ENCODE measurements at places on chromosomes 5 and 9.

DNA sequence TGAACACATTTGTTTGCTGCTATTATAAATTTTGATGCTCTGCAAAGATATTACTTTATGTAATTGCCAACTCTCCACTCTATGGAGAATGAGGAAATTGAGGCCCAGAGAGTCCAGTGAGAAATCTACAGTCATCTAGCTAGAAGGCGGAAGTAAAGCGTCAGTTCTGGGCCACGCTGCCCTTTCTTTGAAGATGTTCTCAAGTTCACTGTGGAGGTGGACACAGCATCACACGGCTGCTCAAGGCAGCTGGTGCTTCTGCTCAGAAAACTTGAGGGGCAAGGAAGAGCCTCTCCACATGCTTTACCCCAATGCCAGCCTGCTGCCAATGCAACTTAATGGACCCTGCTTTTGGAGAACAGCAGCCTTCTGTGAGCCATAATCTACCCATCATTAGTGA, 96.3 kb downstream of the TTLL11 start:
- DNase-seq, result no peak

- DNase-seq, result no peak
Measured at GRCh38 chr5:179287071-179287470, 58.2 kb downstream of the ADAMTS2 start.

GRCh38 chr9:21561502-21561901, 79.4 kb upstream of the IFNE start:
- DNase-seq, result no peak

GRCh38 chr5:149596712-149597111, 15.4 kb downstream of the ARHGEF37 start:
- DNase-seq, result no peak

- DNase-seq, result no peak
Measured at GRCh38 chr5:65611524-65611923, 12.6 kb downstream of the TRIM23 start.

DNA sequence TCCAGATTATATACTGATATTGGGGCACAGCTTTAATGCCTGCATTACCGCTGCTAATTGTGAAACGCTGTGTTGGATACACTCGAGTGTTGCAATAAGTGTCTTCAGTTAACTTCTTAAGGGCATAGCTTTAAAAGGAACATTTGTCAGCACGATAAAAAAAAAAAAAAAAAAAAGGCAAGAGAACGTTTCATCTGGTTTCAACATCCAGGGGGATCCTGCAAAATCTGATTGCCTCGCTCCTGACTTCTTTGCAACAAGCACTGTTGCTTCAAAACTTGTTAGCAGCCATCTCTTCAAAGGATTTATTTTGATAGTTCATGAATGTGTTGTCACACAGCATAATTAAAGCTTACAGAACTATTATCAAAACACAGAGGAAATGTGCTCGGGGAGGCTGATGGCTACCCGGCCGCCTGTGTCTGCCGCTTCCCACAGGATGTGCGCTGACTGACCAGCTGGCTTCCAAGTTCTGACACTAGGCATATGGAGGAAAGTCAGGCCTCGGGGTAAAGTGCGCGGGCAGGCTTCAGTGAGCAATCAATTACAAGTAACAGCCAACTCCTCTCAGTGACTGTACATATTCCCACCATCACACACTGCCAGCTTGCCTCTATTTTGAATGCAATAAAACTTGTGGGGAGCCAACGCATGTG, 77.7 kb downstream of the EBF1 start:
- no peak for DNase-seq

DNA sequence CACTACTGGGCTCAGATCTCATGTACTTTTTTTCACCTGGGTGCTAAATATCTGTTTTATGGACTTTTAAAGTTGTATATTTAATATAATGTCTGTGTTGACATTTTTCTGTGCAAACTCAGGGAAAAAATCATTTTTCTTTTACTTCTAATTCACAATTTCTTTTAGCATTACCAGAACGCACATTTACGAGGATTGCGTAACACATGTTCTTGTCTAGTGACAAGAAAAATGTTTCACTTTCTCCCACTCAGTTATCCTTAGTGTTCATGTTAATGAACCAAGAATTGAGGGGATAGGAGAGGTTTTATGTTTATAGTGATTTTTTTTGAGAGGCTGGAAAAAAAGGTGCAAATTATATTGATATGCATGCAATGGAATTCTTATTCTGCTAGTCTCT, 86.3 kb upstream of the PJA2 start:
- no peak for DNase-seq

- no peak for DNase-seq
Measured at GRCh38 chr5:145943674-145944121, 7.3 kb downstream of the SH3RF2 start.

GRCh38 chr9:74777136-74777879, 110.4 kb downstream of the TRPM6 start:
- DNase-seq, result no peak

GRCh38 chr9:6484210-6484609, 71.2 kb downstream of the UHRF2 start:
- no peak for DNase-seq

DNA sequence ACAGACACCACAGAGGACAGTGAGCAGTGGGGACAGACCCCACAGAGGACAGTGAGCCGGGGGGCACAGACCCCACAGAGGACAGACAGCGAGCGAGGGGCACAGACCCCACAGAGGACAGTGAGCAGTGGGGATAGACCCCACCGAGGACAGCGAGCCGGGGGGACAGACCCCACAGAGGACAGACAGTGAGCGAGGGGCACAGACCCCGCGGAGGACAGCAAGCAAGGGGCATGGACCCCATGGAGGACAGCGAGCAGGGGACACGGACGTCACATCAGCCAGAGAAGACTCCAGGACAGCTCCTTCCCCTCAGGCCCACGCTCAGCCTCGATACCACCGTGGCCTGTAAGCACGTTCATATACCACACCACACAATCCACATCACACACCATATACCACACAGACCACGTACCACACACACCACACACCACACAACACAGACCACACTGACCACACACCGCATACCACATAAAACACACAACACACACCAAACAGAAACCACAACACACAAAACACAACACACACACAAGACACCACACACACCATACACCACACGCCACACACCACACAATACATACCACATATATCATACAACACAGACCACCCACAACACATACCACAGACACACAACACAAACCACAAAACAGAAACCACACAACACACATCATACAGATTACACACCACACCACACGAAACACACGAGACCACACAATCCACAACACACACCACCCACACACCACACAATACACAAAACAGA, 5.2 kb upstream of the ZDHHC11 start:
- no peak for DNase-seq

DNA sequence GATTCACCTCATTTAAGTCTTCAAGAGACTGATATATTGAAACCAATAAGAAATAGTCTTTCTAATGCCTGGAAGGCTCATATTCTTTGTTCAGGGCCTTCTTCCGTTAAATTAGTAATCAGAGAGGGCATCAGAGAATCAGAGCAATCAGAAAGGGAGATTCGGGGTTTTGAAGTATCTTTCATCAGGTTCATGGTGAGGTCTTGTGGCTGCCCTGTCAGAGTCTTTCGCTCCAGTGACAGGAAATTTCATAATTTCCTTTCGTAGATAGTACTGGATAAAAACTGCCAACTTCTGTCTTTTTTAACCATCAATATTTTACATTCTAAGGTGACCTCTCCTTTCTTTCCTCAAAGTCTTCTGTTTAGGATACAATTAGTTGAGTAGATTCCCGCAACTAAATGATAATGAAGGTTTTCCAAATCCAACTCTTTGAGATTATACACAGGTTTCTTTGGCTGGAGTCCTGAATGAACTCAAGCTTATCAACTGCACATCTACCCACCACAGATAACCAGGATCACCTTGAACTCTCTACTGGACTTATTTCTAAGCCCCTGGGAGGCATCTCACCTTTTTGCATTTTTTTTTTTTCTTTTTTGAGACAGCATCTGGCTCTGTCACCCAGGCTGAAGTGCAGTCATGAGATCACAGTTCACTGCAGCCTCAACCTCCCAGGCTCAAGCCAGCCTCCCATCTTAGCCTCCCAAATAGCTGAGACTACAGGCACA, 5.5 kb downstream of the IL31RA start:
- no peak for DNase-seq

DNA sequence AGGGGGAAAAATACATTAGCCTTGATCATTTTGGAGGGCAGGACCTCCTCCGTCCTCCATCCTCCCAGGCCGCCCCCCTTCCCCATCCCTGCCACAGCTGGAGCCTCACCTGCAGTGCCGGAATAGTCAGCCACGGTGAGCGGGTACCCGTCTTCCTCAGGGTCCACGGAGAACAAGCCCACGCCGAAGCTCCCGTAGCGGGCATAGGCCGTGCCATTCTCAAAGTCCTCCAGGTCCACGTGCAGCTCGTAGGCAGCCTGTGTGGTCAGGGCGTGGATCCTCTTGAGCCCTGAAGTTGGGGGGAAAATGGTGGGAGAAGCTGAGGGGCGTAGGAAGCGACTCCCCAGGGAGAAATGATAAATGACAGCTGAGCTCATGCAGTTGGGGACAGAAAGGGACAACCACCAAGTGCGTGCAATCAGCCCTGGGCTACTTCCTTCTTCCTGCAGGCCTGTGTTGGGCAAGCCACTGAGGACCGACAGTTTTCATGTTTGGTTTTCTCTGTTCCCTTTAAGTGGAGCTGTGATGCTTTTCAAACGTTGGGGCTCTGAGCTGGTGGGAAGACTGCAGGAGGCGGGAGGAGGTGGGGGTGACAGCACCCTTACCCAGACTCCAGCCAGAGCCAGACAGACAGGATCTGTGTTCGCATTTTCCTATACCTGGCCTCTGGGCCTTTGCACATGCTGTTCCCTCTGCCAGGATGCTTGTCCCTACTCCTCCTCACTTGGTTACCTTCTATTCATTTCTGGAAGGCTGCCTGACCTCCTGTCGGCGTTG, 8.7 kb upstream of the QRFP start:
- no peak for DNase-seq

DNA sequence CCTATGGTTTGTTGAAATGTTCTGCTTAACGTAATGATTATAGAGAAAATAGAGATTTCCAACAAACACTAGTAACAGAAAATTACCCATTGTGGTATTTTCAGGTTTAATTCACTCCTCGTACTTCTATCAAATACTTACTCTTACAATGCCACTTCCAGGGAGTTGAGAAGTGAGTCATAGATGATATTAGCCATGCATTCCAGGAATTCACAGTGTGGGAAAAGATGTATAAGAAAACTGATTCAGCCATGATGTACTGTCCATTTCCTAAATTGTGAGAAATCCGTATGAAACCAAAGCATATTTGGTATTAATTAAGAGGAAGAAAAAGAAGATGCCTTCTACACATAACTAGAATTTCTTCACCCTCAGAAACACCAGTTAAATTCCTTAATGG, 1854.6 kb upstream of the WWC1 start:
- DNase-seq, result no peak

- no peak for DNase-seq
Measured at GRCh38 chr9:125842242-125842641, 95.1 kb downstream of the PBX3 start.

GRCh38 chr5:168607946-168608345, 28.8 kb upstream of the PANK3 start:
- no peak for DNase-seq

- DNase-seq, result no peak
Measured at GRCh38 chr9:111108946-111109345, 70.7 kb upstream of the LPAR1 start.

GRCh38 chr5:151298063-151298855, 5.3 kb downstream of the SLC36A3 start:
- no peak for DNase-seq

DNA sequence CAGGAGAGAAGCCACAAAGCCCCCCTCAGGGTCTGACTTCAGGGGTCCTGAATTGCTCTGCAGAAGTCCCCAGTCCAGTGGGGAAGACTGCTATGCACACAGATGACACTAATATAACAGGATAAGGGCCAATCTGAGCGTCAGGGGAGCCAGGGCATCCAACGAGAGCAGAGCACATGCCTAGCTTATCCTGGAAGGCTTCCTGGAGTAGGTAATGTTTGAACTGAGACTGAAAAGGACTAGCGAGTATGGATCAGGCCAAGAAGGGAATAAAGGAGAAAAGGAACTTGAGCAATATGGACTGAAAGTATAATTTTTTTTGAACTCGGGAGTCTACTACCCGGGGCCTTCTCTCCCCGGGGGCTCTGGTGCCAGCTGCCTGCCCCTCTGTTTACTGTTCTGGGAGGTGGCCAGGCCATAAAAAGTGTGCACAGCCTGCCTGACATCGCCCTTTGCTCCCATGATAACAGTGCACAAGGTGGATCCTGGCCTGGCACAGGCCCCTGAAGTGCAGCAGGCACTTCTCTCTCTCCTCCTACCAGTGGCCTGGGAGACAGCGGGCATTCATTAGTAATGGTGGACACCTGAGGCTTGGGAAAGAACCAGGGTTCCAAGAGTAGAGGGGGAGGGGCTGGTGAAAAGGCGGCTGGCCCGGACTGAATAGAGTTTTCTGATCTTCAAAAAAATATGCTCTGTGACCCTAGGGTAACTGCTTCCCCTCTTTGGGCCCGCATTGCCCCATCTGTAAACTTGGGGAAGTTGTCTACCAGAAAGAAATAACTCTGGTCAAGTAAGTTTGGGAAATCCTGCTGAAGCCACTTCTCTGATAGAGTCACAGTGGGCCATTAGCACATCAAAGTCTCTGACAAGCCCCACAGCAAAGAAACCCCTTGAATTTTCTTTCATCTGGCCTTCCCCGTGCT, 4.6 kb upstream of the SLC6A7 start:
- no peak for DNase-seq

- DNase-seq, result no peak
Measured at GRCh38 chr5:139446956-139447779, 7.8 kb upstream of the DNAJC18 start.

- peak; percentile 58 for DNase-seq
Measured at GRCh38 chr5:1723957-1724821, 75.4 kb downstream of the MRPL36 start.

DNA sequence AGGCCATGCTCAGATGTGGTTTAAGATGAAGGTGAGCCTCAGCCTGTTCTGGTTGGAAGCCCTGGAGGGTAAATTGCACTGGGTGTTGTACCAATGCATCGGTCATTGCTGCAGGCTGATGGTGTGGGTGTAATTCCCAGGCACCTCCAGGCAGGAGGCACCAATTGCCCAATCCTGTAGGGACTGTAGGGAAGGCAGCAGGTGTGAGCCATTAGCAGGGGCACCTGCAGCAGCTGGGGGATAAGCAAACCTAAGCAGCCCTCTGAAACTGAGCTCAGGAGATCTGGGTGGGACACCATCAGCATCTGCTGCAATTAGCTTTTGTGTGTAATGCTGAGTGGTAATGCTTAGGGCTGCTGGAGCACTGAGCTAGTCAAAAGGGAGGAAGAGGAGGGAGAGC, 190.1 kb upstream of the TBC1D2 start:
- no peak for DNase-seq

DNA sequence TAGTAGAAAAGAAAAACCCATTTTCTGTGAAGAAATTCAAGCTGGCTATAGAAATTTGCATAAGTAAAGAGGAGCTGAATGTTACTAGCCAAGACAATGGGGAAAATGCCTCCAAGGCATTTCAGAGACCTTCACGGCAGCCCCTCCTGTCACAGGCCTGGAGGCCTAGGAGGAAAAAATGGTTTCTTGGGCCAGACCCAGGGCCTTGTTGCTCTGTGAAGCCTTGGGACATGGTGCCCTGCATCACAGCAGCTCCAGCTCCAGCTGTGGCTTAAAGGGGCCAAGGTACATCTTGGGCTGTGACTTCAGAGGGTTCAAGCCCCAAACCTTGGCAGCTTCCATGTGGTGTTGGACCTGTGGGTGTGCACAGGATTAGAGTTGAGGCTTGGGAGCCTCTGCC, 130.0 kb upstream of the DMRTA1 start:
- no peak for DNase-seq
